ENCODE measurements at places on chromosomes 6 and 20. TPM values are rescaled to one million over a fixed set of nuclear protein-coding genes. Genes with fewer than 3 reads are reported as not detected.

The PIM1 gene
- 13.2 TPM for total RNA-seq

The SOBP gene
- total RNA-seq: 15.4 TPM

The PSORS1C2 gene
- total RNA-seq: not detected

The HSPA12B gene
- total RNA-seq: 0.12 TPM

The SMOC2 gene
- total RNA-seq: not detected

The GNRH2 gene
- not detected for total RNA-seq

The ZNF165 gene
- total RNA-seq: 0.77 TPM

The E2F3 gene
- total RNA-seq: 4.8 TPM

The PARD6B gene
- 3.5 TPM for total RNA-seq

The TUBB2B gene
- 0.89 TPM for total RNA-seq

The SRSF6 gene
- 55.3 TPM for total RNA-seq

The CDH26 gene
- 0.12 TPM for total RNA-seq

The TSBP1 gene
- total RNA-seq: not detected

The MCHR2 gene
- total RNA-seq: not detected

The HSF2 gene
- 44.5 TPM for total RNA-seq

The ANKRD66 gene
- not detected for total RNA-seq

The FOXC1 gene
- total RNA-seq: 1.5 TPM

The NOP56 gene
- total RNA-seq: 205 TPM

The TNFAIP3 gene
- 6.7 TPM for total RNA-seq

The PRSS35 gene
- total RNA-seq: 3.2 TPM

The DLK2 gene
- 0.66 TPM for total RNA-seq

The OR2J1 gene
- total RNA-seq: not detected
